ENCODE measurements at places on chromosomes 16 and 17.
A peak's percentile ranks its signal among the peaks of the same experiment; 100 is the strongest.

GRCh38 chr17:21173543-21173942 is 40.4 kb downstream of the TMEM11 start:
- no peak for DNase-seq

DNA sequence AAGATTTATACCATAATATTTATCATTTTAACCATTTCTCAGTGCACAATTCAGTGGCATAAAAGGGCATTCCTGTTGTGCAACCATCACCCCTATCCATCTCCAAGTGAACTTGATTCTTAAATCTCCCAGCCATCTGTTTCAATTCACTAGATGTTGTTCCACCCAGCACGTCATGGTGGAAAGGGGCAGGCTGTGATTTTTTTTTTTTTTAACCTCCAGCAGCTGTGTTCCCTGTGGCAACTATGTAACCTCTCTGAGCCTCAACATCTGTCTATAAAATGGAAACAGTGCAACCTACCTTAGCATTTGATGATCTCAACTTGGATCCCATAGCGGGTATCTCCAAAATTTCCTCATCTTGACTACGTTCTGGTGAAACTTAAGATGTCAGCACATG is 604.5 kb downstream of the WWOX start:
- no peak for DNase-seq

DNA sequence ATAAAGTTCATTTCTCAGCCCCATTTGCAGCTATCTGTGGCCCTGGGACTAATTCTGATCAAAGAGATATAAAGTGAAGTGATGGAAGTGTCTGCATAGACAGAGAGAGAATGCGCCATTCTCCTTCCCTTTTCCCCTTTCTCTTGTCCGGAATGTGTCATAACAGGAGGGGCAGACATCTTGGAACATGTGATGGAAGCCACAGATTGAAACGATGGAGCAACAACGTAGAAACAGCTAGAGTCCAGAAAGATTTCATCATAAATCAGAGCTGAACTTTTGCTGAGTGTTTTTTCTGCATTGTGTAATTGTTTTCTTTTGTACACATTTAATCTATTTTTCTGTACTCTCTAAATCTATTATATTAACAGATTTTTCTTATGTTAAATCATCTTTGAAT is 11.3 kb downstream of the ASGR1 start:
- DNase-seq = peak; percentile 26

DNA sequence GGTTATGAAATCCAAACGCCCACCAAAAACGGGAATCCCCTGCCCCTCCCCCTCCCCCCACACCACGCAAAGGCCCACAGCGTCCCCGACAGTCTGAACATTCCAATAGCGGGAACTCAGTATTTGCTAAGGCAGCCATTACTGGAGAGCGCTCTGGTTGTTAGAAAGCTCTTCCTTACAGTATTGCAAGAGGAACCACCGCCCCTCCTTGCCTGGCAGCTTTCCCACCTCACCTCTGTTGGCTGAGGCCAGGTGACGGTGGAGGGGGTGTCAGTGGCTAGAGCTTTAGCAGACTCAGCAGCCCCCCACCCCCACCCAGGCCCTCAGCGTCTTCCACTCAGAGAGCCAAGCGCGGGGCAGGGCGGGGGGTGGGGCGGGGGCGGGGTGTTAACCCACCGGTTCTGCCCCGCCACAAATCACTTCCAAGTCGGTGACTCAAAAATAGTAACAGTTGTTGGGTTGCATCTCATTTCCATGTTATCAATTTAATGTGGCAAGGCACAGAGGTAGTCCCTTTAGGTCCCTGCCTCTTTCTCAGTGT is 2.2 kb upstream of the PLEKHH3 start:
- DNase-seq = peak; percentile 39

DNA sequence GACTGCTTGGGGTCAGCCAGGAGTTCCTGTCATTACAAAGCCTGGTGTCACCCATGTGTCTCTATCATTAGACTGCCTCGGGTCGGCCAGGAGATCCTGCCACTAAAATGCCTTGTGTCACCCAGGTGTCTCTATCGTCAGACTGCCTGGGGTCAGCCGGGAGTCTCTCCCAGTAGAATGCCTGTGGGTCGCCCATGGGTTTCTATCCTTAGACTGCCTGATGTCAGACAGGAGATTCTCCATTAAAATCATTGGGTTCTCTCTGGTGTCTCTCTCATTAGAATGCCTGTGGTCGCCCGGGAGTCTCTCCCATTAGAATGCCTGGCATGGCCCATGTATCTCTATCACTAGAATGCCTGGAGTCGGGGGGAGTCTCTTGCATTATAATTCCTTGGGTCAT is 2231.0 kb downstream of the TP53TG3F start:
- DNase-seq = no peak

- DNase-seq = no peak
These were observed 45.8 kb upstream of the NOS2 start for GRCh38 chr17:27846042-27846655.

GRCh38 chr17:1789936-1790335 is 28.1 kb downstream of the SERPINF1 start:
- DNase-seq = no peak

GRCh38 chr17:38733282-38733981 is 3.3 kb downstream of the CISD3 start:
- no peak for DNase-seq

DNA sequence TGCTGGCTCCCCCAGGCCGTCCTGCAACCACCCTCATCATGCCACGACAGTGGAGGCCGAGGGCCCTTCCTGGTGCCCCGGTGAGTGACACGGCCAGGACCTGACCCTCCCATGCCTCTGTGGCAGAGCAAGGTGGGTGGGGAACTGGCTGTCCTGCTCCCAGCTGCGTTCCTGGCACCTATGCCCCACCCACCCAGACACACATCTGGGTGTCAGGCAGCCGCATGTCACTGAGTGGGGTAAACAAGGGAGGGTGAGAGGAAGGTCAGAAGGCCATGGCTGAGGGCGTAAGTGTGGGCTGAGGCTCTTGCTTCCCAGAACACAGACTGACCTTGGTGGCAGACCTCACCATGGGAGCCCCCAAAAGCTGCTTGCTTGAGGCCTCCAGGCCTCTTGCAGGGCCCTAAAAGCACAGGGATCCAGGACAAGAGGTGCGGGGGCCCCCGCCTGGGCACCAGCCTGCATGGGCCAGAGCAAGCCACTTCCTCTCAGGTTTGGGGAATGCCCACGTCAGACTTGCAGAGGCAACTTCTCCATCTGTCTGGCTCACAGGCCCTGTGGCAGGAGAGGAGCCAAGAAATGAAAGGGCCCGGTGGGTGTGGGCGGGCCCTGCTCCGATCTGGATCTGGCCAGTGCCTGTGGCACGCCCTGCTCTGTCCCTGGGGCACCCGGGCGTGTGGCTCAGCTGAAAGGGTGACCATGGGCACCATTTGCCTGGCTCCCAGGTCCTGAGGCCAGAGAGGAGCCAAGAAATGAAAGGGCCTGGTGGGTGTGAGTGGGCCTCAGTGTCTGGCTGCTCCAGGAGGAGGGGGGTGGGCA is 3.9 kb upstream of the CCDC57 start:
- DNase-seq = peak; percentile 89

GRCh38 chr17:31394544-31394943 is 3.1 kb downstream of the RAB11FIP4 start:
- DNase-seq = peak; percentile 79

DNA sequence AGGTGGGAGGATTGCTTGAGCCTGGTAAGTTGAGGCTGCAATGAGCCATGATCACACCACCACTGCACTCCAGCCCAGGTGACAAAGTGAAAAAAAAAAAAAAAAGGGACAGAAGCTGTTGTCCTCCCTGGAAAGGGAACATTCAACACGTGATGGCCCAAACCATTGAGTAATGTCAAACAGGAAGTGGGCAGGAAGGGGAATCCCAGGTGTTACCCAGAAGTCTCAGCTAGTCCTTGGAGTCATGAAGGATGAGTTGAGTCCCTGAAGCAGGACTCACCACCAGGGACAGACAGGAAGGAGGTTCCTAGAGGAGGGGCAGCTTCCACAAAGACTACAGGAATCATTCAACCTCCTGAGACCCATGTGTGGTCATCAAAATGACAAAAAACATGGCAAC is 19.8 kb upstream of the CMIP start:
- peak; percentile 22 for DNase-seq

DNA sequence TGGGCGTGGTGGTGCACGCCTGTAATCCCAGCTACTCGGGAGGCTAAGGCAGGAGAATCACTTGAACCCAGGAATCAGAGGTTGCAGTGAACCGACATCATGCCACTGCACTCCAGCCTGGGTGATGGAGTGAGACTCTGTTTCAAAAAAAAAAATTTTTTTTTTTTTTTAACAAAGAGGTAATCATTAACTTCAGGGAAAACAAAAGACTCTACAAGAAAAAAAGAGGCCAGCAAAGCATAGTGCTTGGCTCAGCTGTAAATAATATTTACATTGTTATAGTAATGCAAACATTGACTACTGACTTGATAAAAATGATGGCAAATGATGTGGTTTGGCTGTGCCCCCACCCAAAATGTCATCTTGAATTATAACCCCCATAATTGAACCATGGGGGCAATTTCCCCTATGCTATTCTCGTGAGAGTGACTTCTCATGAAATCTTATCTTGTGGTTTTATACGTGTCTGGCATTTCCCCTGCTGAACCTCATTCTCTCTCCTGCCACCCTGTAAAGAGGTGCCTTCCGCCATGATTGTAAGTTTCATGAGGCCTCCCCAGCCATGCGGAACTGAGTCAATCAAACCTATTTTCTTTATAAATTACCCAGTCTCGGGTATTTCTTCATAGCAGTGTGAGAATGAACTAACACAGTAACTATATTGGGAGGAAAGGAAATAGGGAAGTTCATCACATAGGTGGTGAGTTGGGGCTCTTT is 12.7 kb upstream of the SSTR2 start:
- DNase-seq = no peak

DNA sequence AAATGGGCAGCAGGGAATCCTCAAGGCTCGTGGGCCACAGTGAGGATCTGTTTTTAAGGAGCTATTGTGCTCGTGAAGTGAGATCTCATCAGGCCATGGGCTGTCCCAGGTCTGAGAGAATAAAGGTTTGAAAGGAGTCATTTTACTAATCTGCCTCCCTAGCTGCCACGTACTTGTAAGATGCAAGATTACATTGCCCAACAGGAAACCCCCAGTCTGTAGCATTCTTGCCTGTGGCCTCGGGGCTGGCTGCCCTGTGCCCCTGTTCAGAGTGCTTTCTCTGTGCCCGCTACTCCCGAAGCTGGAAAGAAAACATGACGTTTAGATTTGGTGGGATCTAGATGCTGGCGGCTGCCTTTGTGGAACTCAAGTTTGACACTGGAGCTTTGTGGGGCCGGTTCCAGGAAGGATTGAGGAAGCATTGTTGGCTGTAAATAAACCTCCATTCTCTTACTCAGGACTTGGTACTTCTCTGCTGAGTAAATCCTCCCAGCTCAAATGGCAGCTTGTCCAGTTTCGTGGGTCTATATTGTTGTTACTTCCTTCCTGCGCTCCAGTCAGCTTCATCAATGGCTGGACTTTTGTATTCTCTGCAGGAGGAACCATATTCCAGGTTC is 21.2 kb downstream of the SAP30BP start:
- DNase-seq = peak; percentile 39

DNA sequence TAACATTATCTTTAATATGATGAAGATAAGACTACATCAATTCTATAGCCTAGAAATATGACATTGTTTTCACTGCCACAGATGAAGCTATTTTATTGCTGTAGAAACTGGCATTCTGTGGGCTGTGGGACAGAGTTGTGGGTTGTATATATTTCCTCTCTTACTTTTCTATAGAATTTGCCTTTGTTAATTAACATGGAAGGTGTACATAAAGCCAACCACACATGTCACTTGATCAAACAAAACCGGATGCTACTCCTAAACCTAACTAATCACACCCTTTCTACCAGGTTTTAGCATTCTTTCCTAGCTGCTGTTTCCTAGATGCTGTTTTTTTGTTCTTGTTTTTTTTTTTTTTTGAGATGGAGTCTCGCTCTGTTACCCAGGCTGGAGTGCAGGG is 81.2 kb upstream of the ATP2A3 start:
- no peak for DNase-seq

DNA sequence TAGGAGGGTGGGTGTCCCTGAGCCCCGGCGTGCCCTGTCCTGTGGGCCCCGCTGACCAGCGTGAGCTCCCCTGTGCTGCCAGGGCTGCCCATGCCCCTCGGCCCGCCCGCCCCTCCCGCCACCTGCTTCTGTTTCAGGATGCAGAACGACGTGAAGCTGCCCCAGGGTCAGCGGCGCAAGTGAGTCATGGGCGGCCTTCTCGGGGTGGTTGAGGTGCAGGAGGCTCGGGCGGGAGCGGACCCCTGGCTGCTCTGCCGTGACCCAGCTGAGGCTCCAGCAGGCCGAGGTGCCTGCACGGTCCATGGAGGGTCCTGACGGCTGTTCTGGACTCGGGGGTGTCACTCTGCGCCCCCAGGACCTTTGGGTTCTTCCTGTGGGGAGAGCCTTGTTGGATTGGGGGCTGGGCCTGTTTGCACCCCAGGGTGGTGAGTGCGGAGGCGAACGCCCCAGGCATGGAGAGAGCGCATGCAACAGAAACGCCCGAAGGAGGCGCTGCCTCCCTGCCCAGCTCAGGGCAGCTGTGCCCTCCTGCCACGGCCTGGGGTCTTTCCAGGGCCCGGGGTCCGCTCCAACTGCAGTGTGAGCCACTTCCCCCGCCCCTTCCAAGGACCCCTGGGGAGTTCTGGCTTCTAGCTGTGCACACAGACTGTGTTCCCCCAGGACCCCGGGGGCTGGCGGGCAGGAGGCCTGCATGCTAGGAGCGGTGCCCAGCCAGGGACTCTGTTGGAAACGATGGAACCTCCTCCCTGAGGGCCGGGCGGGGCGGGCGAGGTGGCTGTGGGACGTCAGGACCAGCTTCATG is 4.0 kb downstream of the SLC25A10 start:
- DNase-seq = no peak

DNA sequence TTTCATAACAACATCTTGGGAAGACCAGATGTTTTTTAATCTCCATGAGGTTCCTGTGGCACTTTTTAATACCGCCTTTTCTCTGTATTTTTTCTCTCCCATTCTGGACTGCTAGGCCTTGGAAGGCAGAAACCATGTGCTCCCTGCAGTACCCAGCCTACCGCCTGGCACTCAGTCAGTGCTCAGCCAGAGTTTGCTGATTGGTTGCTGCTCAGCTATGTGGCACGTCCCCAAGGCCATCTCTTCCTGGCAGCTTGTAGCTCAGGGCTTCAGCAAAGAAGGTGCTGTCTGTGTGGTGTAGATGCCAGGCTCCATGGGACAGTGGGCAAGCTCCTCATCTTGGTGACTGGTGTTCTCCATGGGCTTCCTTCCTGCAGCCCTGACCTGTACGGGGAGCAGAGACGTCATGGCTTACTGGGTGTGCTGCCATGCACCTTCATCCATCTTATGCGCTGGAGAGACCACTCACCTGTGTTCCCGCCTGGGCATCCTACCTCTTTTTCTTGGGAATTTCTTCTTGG is 86.7 kb downstream of the CLEC16A start:
- no peak for DNase-seq

- DNase-seq = no peak
These were observed 1.6 kb upstream of the TBX21 start for GRCh38 chr17:47731396-47731795.

GRCh38 chr17:38559880-38560230 is 45.9 kb downstream of the SRCIN1 start:
- no peak for DNase-seq
